Aorta (tissue), 5 donors: ENCODE measurements at places on chromosomes 2 and 18. TPM values are rescaled to one million over a fixed set of nuclear protein-coding genes. Genes with fewer than 3 reads are reported as not detected.

- no peak overlapping the region for H3K4me3 ChIP-seq
- no peak overlapping the region for H3K27ac ChIP-seq
- no peaks in the 10 kb centered on the region for H3K4me1 ChIP-seq
- H3K36me3 ChIP-seq, result no peaks in the 10 kb centered on the region
- H3K27me3 ChIP-seq, result no peaks in the 10 kb centered on the region
- no peak for DNase-seq
These were observed 86.6 kb upstream of the THOC1 start for GRCh38 chr18:354471-354870.

- DNase-seq, result no peak
- no peaks in the 10 kb centered on the region for H3K4me1 ChIP-seq
- H3K36me3 ChIP-seq, result no peaks in the 10 kb centered on the region
These were observed 678.9 kb upstream of the LRRTM4 start for GRCh38 chr2:78201064-78201575.

DNA sequence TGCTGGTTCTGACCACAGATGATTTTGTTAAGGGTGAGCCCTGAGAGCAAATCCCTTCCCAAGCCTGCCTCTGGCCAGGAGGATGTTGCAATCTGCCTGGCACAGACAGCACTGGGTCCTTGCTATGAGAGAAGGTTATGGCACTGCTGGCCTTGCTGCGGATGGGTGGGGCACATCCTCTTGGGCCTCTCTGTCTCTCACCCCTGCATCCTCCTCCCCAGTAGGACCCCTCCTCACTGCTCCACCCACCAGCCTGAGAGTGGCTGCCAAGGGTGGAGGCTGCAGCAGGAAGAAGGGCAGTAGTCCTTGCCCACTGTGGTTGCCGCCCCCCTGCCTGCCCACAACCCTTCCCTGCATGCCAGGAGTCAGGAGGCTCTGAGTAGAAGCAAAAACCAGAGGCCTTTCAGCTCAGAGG is 180.9 kb downstream of the ZBTB7C start:
- H3K4me1 ChIP-seq, result no peaks in the 10 kb centered on the region
- H3K4me3 ChIP-seq, result no peak overlapping the region
- H3K27me3 ChIP-seq, result no peaks in the 10 kb centered on the region
- DNase-seq, result peak; percentile 82

The NYAP2 gene
- 2.0 TPM for total RNA-seq

The SFT2D3 gene
- 4.9 TPM for total RNA-seq

The RGPD8 gene
- 36.2 TPM for total RNA-seq
